ENCODE measurements at places on chromosomes 4 and X. TPM values are rescaled to one million over a fixed set of nuclear protein-coding genes. Genes with fewer than 3 reads are reported as not detected.

The NCBP2L gene
- total RNA-seq, result not detected

DNA sequence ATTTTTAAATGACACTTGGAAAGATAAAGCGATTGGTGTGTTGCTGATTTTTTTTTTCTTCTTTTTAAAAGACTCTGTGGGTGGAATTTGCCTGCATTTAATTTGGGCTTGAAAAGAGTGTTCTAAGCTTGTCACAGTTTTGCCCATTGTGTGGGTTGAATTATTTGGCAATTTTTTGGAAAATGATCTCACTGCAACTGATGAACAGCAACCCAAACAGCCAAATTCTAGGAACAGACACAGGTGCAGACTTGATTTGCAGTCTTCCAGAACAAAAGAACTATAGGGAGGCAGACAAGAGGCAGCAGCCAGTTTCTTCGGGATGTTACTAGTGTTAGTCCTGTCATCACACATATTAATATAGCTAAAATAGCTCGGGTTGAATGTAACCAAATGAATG is 40.5 kb downstream of the CASP6 start:
- no peak for DNase-seq

- DNase-seq, result no peak
Measured at GRCh38 chr4:169222761-169223160, 48.0 kb downstream of the SH3RF1 start.

- no peak for DNase-seq
Measured at GRCh38 chrX:413322-414201, 26.9 kb upstream of the PPP2R3B start.

Measured in A673 (cell line).